NCI-H510A (cell line): ENCODE measurements at places on chromosomes 11 and 22.

- DNase-seq = no peak
These were observed 3.7 kb downstream of the SLC39A13 start for GRCh38 chr11:47411884-47412746.

- no peak for DNase-seq
These were observed 273.0 kb downstream of the TBC1D22A start for GRCh38 chr22:47035425-47035881.

DNA sequence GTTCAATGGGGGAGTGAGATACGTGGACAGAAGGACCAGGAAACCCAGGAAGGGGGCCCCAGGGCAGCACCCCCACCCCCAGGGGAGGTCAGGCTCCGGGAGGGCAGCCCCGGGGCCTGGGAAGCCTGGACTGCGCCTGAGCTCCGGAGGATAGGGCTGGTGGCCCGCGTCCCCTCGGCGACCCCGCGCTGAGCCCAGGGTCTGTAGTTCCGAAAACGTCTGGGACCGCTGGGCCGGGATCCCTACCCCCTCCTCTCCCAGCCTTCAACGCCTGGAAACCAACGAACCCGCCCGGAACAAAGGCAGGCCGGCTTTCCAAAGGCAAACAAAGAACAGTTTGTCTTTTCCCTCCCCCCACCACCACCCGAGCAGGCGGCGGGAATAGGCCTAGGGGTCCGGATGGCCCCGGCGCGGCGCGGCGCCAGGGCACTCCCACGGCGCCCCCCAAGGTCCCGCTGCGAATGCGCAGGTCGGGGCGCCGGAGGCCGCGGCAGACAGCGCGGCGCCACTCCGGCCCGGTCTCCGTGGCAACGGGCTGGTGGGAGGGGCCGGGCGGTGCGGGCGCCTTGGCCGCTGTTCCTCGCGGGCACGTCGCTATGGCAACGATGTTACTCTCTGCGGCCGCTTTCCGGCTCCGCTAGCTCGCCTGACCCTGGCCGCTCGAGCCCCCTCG, 58.5 kb downstream of the IGLL1 start:
- peak; percentile 81 for DNase-seq

- peak; percentile 1 for DNase-seq
These were observed 105.1 kb downstream of the CHST1 start for GRCh38 chr11:45560155-45560912.

DNA sequence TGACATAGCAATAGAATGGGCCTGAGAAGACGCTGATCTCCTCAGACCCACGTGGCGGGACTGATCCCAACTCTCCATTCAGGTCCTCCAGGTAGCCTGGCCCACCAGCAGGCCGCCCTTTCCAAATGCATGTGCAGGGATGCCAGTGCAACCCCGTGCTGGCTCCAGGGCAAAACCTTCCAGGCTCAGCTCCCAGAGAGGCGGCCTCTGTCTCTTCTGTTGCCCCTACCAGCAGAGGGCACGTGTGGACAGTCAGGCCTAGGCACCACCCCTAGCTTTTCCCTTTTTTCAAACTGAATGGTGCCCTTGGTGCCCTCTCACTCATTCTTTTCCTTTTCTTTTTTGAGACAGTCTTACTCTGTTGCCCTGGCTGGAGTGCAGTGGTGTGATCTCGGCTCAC, 121.7 kb downstream of the OSBP2 start:
- DNase-seq = no peak

- DNase-seq = peak; percentile 76
These were observed 26.4 kb downstream of the LRFN4 start for GRCh38 chr11:66883016-66883965.

GRCh38 chr11:46410021-46410420, 18.4 kb upstream of the CHRM4 start:
- no peak for DNase-seq

DNA sequence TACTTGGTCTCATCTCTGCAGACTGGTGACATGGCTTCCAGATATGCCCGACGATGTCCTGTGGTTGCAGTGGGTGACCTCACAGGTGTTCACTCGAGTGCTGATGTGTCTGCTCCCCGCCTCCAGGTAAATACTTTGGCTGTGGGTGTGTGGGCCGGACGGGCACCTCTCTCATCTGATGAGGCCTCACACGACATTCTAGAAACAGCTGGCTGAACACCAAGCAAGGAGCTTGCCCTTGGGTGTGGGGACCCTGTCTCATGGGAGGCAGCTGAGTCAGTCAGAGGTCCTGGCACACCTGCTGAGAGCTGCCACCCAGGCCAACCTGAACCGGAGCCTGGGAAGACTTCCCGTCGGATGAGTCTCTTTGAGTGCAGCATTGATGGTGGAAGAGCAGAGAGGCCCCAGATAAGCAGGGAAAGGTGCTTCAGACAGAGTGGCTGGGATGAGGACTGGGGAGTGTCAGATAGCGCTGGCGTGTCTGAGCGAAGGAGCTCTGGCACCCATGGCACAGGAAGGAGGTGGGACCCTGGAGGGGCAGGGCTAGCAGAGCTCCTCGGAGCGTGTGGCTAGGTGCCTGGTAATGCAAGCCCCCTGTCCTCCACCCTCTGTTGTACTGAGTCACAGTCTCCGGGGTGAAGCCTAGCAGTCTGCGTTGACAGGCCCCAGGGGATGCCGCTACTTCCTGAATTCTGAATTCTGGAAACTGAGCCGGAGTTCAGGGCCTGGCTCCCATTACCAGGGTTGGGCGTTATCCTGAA, 10.4 kb upstream of the SAMM50 start:
- peak; percentile 29 for DNase-seq

GRCh38 chr11:34124885-34125668, 19.6 kb downstream of the NAT10 start:
- no peak for DNase-seq

DNA sequence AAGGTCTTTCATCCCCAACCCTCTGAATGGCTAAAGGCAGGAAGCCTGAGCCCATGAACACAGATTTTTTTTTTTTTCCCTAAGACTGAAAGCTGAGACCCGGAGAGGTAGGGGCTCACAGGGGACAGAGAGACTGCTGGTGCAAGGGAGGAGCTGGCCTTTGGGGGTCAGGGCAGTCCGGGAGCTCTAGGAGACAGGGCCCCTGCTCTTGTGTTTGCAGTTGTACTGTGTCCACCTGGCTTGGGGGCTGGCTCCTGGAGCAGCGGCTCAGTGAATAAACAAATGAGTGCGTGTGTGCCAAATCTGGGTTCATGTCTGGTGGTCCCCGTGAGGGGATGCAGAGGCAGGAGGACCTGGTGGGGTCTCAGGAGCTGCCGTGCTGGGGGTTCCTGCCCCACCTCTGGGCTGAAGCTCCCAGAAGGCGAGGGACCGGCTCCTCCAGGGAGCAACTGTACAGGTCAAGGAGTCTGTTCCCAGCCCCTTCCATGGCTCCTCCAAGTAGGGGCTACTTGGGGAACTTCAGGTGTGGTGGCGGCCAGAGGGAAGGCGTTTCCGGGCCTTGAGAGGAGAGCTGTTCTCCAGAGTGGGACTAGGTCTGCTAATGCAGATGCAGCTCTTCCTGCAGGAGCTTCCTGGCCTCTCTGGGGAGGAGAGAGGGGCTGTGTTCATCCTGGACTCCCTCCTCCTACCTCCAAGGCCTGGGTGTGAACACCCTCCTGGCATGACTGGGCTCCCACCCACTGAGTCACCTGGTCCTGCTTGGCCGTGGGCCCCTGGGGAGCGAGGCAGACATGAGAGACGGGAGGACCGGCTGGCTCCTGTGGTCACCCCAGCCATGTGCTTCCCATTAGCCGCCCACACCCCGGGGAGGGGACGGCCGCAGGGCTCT, 57.6 kb downstream of the FBXO7 start:
- no peak for DNase-seq

DNA sequence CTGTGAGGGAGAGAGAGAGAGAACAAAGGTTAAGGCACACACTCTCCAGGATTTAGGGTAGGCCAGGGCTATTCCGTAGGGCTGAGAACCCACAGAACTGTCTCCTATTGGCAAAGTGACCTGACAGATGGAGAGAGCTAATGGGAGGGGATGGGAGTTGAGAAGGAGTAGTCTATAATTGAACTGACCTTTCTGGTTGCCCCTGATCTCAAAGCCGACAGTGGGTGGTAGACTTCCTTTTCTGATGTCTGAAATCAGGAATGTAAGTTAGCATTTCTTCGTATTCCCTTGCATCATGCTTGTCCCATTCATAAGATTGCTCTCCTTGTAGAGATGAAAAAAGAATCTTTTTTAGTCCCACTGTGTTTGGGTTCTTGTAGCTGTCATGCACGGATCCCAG, 210.1 kb downstream of the NTM start:
- no peak for DNase-seq

- DNase-seq = no peak
These were observed 95.9 kb downstream of the ARHGAP8 start for GRCh38 chr22:44848296-44848741.
